Stimulated activated CD4-positive, alpha-beta T cell treated with anti-CD3 and anti-CD28 coated beads, Interleukin-1b, Interleukin-23, amount 100 ng/mL, for 1 hour (primary cell): ENCODE measurements at places on chromosomes 2 and 18.

- no peak for DNase-seq
Observed at GRCh38 chr2:124323321-124323720, 298.2 kb downstream of the CNTNAP5 start.

GRCh38 chr2:205428811-205429210 lies 253.5 kb upstream of the NRP2 start:
- DNase-seq = no peak

GRCh38 chr2:85017411-85018048 lies 46.6 kb downstream of the KCMF1 start:
- DNase-seq = no peak

DNA sequence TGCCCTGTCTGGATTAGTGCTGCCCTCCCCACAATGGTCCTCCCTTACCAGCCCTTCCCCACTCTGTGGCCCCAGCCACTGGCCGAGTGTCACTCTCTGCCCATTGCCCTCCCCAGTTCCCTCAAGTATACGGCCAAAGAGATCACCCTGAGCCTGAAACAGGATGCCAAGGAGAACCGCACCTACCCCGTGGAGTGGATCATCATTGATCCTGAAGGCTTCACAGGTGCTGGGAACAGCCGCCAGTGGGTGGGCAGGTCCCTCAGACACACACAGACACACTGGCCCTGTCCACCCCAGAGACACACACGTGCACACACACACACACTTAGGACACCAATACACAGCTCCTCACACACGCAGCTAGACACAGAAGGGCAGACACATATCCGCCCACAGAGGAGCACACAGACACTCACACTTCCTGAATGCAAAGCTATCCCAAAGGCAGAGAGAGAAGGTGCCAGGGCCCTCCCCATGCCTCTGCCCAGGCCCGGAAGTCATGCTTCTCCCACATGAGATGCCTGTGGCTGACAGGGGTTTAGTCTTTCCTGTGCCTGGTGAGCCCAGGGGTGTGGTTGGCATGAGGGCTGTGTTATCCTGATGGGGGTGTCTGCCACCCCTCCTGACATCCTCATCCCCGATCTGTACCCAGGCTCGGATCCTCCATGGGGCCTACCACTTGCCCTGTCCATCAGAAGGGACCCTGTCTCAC lies 2.9 kb downstream of the CHRND start:
- no peak for DNase-seq

GRCh38 chr18:68840554-68841263 lies 42.8 kb downstream of the CCDC102B start:
- DNase-seq = no peak
